Fibroblast of villous mesenchyme (primary cell): ENCODE measurements at places on chromosomes 16 and 17. TPM values are rescaled to one million over a fixed set of nuclear protein-coding genes. Genes with fewer than 3 reads are reported as not detected.

DNA sequence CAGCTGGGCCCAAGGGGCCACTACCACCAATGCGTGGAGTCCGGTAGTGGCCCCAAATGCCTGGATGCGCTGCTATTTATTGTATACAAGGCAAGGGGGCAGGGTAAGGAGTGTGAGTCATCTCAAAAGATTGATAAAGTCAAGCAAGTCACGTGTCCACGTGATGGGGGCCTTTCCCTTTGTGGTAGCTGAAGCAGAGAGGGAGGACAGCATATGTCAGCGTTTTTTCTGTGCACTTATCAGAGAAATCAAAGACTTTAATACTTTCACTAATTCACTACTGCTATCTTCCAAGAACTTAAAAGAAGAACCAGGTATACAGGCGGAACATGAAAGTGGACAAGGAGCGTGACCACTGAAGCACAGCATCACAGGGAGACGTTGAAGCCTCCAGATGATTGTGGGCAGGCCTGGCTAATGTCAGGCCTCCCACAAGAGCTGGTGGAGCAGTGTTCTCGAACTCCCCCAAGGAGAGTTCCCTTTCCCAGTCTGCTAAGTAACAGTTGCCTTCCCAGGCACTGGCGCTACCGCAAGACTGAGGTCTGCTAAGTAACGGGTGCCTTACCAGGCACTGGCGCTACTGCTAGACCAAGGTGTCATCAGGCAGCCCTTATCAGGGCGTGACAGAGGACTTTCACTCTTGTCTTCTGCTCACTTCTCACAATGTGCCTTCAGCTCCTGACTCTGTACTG lies 10.8 kb upstream of the ASB16 start:
- peak; percentile 76 for DNase-seq

- no peak for DNase-seq
Measured at GRCh38 chr17:68231541-68231940, 16.3 kb upstream of the AMZ2 start.

DNA sequence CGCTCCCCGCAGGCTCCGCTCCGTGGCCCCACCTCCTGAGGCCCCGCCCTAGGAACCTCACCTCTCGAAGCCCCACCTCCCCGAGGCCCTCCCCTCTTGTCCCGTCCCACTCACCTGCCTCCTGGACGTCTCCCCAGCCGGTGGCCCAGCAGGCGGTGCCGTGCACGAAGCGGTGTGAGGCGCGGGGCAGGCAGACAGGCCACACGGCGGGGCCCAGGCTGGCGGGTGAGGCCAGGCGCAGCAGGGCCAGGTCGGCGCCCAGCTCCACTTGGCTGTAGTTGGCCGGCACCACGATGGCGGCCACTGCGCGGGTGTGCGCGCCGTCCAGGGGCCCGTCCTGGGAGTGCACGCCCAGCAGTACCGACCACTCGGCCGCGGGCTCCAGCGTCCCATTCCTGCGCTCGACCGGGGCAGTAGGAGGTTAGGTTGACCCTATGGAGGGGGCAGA lies 1.6 kb downstream of the PRSS36 start:
- no peak for DNase-seq

GRCh38 chr17:19331543-19332245 lies 30.8 kb downstream of the B9D1 start:
- DNase-seq: peak; percentile 16

DNA sequence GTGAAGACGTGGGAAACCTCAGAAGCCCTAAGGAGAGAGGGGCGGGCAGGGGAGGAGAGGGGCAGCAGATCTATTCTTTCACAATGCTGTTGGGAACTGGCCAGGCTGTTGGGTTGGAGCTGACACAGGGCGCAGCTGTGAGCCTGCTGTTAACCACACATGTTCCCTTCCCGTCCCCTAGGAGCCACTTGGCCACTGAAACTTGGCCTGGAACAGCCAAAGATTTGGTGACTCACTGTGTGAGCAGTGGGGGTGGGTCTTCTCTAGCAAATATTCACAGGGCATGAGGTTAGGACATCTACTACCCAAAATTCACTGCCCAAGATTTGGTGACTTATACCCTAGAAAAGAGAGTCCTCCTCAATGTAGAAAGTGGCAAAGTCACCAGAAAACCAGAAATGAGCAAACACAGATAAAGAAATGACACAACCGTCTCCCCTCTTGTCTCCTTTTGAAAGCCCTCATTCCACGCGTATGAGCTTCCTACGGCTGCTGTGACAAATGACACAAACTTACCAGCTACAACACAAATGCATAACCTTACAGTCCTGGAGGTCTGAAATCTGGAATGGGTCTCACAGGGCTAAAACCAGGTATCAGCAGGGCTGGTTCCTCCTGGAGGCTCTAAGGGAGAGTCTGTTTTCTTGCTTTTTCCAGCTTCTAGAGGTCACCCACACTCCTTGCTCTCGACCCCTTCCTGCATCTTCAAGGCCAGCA lies 6.3 kb downstream of the TBC1D16 start:
- peak; percentile 90 for DNase-seq

DNA sequence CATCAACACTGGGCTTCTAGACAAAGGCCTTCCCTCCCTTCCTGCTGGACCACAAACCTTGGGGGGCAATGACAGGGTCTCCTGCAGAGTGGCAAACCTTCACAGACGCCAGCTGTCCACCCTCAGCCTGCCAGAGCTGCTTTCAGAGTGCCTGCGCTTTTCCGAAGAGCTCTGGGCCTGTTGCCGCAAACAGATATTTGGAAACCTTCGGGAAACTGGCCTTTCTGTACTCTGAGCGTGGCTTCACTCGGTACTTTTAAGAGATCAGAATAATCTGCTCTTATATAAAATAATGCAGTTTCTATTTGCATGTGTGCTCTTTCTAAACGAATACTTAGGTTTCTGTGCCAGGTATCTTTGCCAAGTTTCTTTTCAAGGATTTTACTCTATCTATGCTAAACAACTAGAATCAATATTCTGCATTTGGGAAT lies 152.1 kb upstream of the CHMP6 start:
- no peak for DNase-seq

GRCh38 chr16:81688182-81688581 lies 90.9 kb upstream of the PLCG2 start:
- DNase-seq: no peak

DNA sequence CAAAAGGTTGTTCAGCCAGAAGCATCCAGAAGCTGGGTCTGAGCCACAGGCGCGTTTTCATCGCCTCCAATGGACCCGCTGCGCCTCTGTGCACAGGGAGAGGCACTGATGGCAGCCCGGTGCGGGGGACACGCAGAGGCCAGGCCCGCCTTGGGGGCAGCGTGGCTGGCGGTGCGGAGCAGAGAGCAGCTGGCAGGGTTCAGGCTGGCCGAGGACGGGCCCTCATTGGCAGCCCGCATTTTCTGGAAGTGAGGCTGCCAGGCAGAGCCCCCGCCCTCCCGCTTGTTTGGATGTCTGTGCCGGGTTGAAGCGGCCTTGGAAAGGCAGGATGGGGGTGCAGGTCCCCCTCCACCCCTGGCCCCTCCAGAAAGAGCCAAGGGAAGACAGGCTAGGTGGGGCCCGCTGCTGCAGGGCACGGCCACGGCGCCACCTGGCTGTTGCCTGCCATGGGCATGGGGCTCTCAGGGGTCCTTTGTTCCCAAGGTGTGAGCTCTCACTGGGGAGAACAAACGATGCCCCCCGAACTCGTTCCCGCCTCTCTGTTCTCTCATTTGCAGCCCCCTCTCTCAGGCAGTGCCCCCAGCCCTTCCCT lies 18.8 kb downstream of the GSE1 start:
- DNase-seq: no peak

DNA sequence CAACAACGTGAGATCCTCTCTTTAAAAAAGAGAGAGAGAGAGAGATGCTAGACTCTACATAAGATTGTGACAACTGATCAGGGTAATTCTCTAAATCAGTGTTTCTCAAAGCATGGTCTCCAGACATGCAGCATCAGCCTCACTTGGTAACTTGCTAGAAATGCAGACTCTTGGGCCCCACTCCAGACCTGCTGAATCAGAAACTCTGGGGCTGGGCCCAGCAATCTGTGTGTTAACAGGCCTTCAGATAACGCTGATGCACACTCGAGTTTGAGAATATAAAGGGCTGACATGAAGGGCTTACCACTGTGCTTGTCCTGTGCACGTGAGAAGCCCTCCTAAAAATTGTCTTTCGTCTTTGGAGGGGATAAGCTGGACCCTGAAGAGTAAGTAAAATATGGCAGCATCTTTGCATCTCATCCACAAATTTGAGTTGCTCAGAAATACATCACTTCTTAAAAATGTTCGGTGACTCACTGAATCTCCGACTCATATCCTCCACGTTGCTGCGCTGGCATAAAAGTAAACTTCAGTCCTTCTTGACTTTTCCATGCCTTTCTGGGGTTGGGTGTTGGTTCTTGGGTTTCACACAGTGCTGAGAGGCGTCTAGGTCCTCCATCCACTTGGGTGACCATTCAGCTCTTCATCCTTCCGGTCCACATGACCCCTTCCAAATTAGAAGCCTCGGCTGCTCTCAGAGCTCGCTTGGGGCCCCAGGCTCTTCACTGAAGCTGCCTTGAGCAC lies 26.1 kb upstream of the KDM8 start:
- peak; percentile 52 for DNase-seq

DNA sequence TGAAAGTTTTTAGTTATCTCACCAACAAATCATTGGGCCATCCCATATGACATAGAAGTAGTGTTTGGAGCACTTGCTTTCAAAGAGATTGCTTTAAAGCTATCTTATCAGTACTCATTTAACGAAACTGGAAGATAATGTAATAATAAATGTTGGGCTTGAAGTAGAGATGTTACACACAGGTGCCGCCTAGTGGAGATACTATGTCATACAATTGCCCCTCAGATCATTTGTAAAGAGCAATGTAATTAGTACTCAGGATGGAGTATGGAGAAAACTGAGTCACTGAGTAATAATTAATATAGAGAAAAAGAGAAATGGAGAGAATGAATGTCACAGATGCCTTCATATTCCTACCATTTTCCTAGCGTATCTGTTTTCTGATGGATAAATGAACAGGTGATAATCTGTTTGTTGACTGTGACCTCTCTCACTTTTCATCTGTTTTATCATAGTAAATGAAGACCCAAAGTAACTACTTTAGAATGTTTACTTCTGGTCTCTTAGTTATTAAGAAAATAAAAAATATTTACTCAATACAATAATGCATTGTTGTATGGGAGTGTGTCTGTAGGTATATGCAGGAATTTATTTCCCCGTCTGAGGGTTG lies 80.4 kb downstream of the EFCAB5 start:
- DNase-seq: peak; percentile 61

- no peak for DNase-seq
Measured at GRCh38 chr16:72705801-72706200, 342.1 kb downstream of the ZFHX3 start.

DNA sequence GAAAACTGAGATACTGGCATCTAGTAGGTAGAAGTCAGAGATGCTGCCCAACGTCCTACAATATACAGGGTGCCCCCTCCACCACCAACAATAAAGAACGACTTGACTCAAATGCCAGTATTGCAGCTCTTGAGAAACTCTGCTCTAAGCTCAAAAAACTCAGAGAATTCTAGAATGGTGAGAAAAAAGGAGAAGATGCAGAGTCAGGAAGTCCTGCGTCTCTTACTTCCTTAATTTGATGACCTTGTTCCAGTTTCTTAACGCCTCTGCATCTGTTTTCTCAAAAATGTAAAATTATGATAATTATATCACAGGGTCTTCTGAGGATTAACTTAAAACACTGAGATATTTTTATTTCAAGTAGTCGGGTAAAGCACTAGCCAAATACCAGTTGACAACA lies 1.7 kb upstream of the HSBP1 start:
- no peak for DNase-seq

DNA sequence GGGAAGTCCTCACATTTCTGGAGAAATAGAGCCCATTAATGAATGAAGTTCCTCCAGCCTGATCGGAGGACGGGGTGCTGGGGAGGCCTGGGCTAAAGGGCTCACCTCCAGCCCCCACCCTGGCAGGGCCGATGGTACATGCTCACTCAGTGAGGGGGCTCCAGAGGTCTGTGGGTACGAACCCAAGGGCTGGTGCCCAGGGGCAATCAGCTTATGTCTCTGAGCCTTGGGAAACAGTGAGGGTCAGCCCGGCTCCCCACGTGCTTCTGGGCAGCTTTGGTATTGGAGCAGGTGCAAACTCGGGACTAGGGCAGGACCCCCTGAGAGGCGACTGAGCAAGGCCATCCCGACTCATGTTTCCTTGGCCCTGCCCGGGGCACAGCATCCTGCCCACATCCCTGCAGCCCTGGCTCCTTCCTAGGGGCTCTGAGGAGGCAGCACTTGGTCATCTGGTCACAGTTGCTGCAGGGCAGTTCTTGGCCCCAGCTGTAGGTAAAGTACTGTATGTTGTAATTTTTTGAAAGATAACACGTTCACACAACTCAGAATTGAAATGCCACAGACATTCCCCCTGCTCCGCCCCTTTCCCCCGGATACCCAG lies 969 bp upstream of the CETP start:
- peak; percentile 53 for DNase-seq

GRCh38 chr16:30499284-30499683 lies 26.7 kb downstream of the ITGAL start:
- no peak for DNase-seq

DNA sequence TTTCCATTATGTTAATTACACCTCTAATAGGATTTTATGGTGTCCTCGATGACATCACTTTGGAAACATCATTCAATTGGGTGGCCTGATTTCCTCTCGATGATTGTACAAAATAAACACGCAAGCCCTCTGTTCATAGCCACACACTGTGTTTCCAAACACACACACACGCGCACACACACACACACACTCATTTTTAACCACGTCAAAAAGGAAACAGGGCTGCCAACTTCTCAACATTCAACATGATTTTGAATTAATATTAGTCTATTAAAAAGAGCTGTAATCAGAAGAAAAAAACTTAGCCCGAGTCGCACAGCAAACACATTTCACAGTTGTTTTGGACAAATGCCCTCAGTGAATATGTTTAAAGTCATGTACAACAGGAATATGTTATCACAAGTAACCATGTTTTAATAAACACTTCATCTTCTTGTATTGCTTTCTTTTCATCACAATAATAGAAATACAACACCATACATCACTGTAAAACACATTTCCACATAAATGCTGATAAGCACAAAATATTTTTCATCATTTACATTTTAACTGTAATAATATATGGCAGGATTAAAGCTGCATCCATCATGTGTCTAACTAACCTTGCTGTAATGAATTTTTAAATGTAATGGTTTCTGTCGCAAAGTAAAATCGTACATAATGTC lies 219.1 kb upstream of the IRX3 start:
- no peak for DNase-seq

DNA sequence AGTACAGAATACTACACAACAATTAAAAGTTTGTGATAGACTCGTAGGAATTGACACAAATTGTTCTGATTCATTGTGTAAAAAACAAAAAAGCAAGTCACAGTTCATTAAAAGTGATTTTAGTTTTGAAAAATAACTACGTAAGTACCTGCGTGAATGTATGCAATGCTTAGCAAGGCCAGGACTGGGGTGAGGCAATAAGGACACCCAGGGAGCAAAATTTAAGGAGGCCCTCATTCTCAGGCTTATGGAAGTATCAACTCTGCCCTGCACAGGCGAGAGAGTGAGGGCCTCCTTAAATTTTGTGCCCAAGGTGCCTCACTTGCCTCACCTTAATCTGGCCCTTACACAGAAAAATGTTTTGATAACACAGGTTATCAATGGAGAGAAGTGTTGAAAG lies 31.4 kb downstream of the NOG start:
- no peak for DNase-seq

C17orf50 gene
- not detected in 2 replicates for total RNA-seq

TEX14 gene
- total RNA-seq: under 0.01 and 0.43 TPM in 2 replicates

YPEL3 gene
- total RNA-seq: 8.6 and 14.5 TPM in 2 replicates

GNAO1 gene
- under 0.01 and 1.3 TPM in 2 replicates for total RNA-seq

P2RX5 gene
- total RNA-seq: 0.32 and 2.2 TPM in 2 replicates

ST6GALNAC2 gene
- 0.86 and 1.9 TPM in 2 replicates for total RNA-seq

WFIKKN1 gene
- total RNA-seq: under 0.01 and 0.43 TPM in 2 replicates

SPNS2 gene
- total RNA-seq: under 0.01 and 0.43 TPM in 2 replicates

WSCD1 gene
- under 0.01 TPM in 1 of 2 replicates, not detected in the other for total RNA-seq

PIPOX gene
- total RNA-seq: 1.7 and 2.9 TPM in 2 replicates

AHSP gene
- total RNA-seq: not detected in 2 replicates
